ENCODE measurements at places on chromosomes 12 and 14.

DNA sequence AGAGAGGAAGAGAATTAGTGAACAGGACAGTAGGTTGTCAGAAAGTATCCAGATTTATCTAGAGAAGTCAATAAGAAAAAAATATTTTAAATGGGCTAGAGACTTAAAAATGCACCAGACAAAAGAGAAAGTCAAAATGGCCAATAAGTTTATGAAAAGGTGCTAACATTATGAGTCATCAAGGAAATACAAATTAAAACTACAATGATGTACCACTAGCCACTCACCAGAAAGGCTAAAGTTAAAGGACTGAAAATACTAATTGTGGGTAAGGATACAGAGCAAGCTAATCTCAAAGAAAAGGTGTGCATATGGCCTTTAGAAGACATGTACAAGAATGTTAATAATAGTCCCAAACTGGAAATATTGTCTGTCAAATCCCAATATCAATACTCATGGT lies 37.7 kb downstream of the C12orf50 start:
- no peak for DNase-seq

DNA sequence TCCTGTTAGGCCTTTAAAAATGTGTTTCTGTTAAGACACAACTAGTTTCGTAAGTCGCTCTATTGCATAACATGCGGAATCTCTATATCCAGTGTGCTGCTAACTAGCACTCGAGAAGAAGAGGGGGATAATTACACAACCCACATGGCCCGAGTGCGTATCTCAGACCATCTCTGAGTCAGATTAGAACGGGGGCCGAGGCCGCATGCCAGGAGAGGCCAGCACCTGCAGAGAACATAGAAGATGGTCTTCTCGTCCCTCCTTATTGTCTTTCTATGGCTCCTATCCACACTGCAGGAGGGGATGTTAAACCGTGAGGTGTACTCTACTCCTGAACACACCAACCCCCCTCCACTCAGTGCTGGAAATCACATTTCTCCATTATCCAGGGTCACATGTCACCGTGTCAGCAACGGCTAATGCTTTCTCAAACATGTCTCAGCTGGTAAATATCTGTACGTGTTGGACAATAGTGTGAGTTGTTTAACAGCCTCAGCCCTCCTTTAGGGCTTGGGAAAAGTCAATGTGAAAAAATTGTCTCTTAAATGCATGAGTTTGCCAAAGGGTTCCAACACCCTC lies 56.3 kb downstream of the CCDC88C start:
- DNase-seq, result peak; percentile 44

DNA sequence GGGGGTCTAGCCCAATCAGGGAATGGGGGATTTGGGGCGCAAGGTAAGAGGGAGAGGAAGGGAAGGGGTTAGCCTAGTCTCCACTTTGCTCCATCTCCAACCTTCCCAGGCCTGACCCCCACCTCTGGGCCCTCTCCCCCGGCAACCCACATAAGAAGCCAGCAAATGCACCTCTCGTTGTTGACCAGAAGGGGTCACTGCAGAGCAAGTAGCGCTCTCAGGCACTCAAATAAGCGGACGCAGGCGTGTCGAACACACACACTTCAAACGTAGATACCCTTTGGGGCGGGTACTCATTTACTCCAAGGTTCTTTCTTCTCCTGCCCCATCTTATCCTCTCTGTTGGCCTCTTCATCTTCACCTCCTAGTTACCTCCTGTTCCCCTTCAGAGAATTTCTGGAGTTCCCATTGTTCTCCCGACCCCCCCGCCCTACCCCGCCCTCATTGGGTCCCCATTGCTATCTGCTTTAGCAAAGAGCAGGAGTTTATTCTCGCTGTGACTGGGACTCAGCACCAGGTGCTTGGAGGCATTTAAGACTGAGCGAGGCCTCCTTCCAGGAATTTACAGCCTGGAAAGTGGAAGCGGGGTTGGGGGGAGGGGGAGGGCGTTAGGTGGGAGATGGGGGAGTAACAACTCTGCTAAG lies 1.5 kb upstream of the SRRM4 start:
- peak; percentile 19 for DNase-seq

- DNase-seq, result no peak
These were observed 441 bp downstream of the PDE3A start for GRCh38 chr12:20368651-20369304.

DNA sequence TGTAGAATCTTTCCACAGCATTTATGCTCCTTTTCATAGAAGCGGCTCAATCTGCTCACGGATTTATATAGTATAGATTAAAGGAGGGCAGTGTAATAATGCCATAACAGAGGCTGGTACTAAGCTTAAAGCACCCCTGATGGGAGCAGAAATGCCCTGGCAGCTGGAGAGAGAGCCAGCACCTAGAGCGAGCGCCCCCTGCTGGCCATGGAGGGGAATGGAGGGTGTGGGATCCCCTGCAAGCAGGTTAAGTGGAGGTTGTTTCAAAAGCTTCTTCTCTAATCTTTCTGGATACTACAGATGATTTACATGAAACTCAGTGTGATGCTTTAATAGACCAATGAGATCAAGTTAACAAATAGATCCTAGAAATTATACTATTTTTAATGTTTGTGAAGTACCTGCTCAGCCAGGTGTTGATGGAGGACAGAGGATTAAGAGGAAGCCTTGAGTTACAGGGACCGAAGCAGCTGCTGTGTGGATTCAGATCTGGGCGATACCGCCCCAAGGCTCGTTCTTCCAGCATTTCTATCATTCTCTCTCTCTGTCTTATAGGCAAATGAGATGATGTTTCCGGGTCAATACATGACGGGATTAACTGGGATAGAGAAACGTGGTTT lies 1519.3 kb upstream of the TMEM132C start:
- DNase-seq, result peak; percentile 26

DNA sequence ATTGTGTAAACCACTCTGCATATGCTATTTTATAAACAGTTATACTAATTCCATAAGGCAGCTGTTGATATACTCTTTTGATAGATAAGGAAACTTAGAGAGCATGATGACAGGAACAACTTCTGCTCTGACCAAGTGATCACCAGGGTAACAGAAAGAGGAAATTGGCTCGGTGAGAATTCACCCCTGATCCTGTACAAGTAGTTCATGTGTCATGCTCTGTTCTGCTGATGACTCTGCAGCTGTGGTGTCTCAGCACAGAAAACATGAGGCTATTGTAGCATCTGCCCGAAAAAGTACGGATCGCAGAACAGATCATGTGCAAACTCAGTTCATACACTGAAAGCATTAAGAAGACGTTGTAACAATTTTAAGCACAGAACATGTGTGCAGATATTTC lies 345.0 kb downstream of the LRIG3 start:
- DNase-seq, result no peak
